ENCODE measurements at places on chromosomes 16 and 17.

DNA sequence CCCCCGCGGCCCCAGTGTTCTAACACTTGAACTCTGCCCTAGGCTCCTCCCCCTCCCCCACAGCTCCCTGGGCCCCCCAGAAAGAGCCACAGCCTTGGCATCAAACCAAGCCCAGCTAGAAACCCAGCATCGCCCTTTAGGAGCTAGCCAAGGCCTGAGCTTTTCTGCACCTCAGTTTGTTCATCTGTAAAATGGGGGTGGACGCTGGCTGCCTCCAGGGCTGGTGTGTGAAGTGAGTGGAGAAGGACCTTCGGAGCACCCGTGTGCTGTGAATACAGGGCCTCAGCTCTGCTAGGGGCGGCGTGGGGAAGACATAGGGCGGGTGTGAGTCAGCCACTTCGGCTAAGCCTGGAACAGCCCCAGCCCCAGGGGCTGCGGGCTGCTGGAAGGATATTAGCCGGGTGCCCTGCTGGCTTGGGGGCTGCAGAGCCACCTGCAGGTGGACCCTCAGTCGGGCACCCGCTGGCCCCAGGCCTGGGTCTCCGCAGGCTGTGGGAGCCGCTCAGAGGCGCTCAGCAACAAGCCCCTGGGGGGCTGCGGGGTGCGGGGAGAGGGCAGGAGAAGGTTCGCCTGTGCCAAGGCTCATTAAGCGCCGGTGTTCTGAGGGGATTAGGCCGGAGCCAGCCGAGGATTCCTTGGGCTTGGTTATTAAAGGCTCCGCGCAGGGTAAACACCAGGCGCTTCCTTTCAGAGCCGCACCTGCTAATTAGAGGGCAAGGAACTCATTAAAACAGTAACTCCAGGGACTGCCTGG lies 217.0 kb upstream of the CIBAR2 start:
- DNase-seq, result no peak

GRCh38 chr17:77433385-77434135 lies 292.8 kb downstream of the SEC14L1 start:
- DNase-seq, result no peak

GRCh38 chr17:2885733-2886132 lies 89.5 kb downstream of the RAP1GAP2 start:
- no peak for DNase-seq

DNA sequence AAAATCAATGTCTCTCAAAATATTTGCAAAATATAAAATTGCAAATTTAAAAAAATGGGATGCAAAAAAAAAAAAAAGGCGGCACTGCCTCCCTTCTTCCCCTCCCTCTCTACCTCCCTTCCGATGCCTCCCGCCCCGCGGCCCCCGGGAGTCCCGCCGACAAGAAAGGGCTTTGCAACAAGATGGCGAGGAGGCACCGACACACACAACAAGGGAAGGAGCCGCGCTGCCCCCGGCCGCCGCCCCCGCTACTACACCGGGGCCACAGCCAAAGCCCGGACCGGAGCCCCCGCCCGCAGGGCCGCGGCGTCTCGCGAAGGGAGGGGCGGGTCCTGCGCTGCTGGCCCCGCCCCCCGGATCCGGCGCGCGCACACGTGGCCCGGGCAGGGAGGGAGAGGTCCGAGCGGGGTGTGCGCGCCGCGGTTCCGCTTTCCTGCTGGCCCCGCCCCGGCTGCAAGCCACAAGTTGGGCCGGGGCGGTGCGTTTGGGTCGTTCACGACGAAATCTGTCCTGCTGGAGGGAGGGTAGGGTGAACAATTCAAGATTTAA lies at the start of gene MNT:
MNT (minus strand) TSS at position 184 of the 549 bp plus-strand sequence. CDS start 348 bp downstream, outside the sequence.
- peak; percentile 97 for DNase-seq

- DNase-seq, result no peak
These were observed 947.5 kb downstream of the CDH11 start for GRCh38 chr16:64174327-64174726.

- no peak for DNase-seq
These were observed 1.8 kb upstream of the HELZ start for GRCh38 chr17:67246653-67247415.

GRCh38 chr16:1993731-1994131 lies 4.0 kb downstream of the SYNGR3 start:
- no peak for DNase-seq

- DNase-seq, result no peak
These were observed 74.9 kb upstream of the GNG13 start for GRCh38 chr16:875182-876040.

GRCh38 chr17:41785091-41785858 lies 1.2 kb downstream of the JUP start:
- DNase-seq, result no peak

GRCh38 chr17:64390044-64390443 lies 616 bp downstream of the PECAM1 start:
- no peak for DNase-seq

DNA sequence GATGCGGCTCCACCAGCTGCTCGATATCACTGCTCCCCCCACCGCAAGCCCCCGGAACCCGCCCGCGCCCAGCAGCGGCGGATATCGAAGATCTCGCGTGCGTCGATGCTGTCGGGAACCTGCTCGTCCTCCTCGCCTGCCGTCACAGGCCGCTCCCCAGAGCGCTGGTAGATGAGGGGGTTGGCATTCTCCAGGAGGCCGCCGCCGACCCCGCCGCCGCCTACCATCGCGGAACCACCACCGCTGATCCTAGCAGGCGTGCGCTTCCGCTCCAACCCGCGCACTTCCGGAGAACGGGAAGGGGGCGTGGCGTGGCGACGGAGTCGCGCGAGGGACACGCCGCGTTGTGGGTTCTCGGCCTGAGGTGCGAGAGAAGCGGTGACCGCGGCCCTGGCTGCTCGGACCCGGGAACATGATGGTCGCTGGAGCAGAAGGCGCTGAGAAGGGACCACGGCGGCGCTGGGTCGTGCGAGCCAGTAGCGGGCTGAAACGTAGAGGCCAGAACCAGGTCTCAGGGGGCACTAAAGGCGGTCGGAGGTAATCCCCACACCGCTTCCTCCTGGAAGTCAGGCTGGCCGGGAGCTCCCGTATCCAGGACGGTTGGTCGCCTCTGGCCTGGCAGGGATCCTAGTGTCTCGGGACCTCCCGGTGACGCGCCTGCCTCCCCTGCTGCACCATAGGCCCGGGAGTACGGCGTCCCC lies at the start of gene CIAO2B:
CIAO2B (minus strand) TSS at position 265 of the 701 bp plus-strand sequence; CDS start at position 227, 38 bp downstream.
- peak; percentile 90 for DNase-seq

GRCh38 chr17:80374039-80374731 lies 40.8 kb upstream of the ENDOV start:
- no peak for DNase-seq

- peak; percentile 81 for DNase-seq
These were observed 78.2 kb downstream of the CRISPLD2 start for GRCh38 chr16:84897911-84898377.

- DNase-seq, result no peak
These were observed 22.4 kb upstream of the CBX4 start for GRCh38 chr17:79861413-79862216.

DNA sequence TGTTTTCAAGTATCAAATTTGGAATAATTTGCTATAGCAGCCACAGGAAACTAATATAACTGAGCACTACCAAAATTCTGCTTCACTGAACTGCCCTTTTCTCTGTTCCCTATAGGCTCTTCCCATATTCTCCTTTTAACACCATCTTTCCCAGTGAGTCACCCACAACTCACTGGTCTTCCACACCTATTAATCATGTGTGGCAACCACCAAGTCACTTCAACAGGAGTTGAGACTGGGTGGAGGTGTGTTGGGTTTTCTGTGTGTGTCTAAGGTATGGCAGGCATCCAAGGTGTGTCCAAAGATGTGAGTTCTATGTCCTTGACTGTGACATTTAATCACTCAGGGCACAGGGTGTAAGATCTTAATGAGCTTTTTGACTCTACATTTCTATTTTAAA lies 610.0 kb upstream of the CDH11 start:
- no peak for DNase-seq

DNA sequence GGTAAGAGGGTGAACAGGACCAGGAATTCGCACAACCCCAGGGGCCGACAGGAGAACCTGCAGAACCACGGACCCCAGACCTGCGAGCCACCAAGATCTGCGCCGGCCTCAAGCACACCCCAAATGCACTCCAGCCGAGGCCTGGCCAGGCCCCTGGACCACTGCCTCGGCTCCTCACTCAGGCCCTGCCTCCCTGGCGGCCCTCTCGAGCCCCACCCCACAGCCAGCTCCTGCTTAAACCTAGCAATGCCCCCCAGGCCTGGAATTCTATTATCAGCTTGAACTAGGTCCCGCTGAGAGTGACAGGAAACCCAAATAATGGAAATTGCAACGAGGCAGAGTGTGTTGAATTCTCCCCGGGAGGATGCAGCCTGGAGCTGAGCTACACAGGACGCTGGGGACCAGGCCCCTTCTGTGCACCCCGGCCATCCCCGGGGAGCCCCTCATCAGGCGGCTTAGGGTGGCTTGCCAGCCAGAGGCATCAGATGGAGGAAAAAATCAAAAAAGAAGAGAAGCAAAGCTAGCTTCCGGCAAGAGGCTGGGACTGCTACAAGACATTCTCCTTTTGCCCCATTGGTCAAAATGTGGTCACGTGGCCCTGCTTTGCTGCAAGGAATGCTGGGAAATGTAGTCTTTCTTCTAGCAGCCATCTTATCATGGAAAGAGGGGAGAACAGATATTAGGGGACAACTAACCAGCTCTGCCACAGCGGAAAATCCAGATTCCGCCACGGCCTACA lies 2.4 kb upstream of the ENPP7 start:
- DNase-seq, result peak; percentile 91

DNA sequence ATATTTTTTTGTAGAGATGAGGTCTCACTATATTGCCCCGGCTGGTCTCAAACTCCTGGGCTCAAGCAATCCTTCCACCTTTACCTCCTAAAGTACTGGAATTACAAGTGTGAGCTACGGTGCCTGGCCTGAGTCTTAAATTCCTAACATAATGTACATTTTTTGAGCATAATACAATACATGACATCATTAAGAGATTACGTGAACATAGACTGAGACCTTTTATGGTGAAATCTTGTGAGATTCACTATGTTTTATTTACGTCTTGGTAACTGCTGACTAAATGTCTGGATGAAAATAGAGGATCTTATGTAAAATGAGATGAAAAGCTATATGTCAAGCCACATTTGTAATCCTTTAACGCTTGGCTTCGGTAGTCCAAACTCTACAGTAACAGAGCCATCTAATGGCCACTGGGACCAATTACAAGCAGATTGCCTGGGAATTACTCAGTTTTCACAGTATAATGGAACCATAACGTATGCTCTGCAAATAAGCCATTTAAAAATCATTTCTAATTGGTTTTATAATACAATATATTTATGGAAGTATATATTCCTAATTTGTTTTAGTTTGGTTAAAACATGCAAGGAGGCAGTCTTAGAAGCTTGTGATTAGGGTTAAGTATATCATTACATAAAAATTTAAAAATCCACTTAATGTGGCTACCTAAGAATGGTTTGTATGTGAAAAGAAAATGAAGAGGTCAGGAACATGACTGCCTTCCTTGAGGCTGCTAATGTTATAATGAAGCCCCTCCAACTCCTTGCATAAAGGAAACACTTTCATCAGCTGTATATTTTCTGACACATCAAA lies 8.1 kb upstream of the EFCAB13 start:
- DNase-seq, result peak; percentile 79

- DNase-seq, result peak; percentile 41
These were observed 37.2 kb downstream of the KCNJ2 start for GRCh38 chr17:70206361-70207010.

GRCh38 chr17:78255953-78256706 lies 24.7 kb downstream of the TMEM235 start:
- DNase-seq, result no peak

DNA sequence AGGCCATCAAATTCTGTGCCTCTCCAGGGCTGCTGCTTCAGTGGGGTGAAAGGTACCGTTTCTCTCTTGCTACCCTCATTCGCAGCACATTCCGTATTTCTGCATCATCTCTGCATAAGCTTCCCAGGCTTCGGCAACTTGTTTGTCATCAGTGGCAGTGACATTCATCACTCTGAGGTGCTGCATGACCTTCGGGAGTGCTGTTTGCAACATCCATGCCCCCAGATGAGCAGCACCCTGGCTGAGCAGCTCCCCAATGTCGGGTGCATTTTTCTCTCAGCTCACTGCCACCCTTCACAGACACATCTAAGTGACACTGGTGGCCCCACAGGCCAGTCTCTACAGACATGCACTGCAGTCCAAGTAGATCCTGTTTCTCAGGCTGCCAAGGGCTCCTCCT lies 3.8 kb downstream of the CREBBP start:
- no peak for DNase-seq

- DNase-seq, result no peak
These were observed 33.0 kb downstream of the KCNJ16 start for GRCh38 chr17:70107904-70108565.

- no peak for DNase-seq
These were observed 994 bp downstream of the PITPNA start for GRCh38 chr17:1561420-1562175.

- no peak for DNase-seq
These were observed 174.6 kb upstream of the RPH3AL start for GRCh38 chr17:527247-527646.

DNA sequence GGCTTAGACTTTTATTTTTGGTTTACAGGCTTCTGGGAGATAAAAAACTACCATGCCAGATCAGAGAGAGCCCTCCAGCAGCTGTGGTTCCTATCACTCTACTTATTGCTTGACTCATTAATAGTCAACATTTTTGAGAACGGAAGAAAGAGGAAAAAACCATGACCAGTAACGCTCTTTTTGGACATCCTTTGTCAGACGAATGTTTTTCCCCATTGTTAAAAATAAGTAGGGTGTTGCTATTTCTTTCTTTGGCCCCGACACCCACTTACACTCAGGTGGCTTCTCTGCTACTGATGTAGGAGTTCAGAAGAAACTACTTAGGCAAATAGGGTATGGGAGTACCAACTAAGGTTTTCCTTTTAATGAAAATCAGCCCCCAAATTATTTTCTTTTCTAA lies 27.5 kb downstream of the TVP23A start:
- no peak for DNase-seq

DNA sequence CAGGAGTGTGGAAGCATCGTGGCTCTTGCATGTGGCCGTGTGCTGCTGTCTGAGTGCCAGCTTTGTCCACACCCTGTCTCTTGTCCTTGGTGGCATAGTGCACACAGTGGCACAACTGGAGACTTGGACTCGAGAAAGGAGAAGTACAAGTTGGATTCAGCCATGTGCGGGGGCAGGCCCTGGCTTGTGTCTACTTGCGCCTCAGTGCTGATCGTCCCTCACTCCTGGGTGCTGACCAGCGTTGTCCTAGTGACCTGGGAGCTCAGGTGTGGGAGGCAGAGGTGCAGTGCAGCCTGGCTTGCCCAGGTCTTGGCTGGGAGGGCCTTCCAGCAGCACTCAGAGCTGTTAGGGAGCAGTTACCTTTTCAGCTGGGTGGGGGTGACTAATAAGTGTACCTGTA lies 20.6 kb downstream of the MPRIP start:
- DNase-seq, result peak; percentile 65

GRCh38 chr17:66684261-66684660 lies 150.7 kb upstream of the CACNG5 start:
- DNase-seq, result no peak
